ENCODE measurements at places on chromosomes 16 and 17.

DNA sequence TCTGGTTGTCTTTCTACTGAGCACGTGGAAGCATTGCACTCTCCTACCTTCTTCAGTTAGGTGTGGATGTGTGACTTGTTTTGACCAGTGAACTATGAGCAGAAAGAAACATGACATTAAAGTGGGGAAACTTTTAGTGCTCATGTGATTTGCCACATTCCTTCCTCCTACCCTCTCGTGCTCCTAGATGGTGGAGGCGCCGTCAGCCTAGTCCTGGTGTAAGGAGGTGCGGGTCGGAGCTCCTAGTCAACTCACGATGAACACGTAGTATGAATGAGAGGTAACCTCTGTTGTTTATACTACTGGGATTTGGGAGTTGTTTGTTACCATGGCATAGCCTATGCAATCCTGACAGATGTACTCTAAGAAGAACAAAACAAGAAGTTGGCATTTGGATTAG, 47.4 kb downstream of the KSR1 start:
- no peak for DNase-seq

DNA sequence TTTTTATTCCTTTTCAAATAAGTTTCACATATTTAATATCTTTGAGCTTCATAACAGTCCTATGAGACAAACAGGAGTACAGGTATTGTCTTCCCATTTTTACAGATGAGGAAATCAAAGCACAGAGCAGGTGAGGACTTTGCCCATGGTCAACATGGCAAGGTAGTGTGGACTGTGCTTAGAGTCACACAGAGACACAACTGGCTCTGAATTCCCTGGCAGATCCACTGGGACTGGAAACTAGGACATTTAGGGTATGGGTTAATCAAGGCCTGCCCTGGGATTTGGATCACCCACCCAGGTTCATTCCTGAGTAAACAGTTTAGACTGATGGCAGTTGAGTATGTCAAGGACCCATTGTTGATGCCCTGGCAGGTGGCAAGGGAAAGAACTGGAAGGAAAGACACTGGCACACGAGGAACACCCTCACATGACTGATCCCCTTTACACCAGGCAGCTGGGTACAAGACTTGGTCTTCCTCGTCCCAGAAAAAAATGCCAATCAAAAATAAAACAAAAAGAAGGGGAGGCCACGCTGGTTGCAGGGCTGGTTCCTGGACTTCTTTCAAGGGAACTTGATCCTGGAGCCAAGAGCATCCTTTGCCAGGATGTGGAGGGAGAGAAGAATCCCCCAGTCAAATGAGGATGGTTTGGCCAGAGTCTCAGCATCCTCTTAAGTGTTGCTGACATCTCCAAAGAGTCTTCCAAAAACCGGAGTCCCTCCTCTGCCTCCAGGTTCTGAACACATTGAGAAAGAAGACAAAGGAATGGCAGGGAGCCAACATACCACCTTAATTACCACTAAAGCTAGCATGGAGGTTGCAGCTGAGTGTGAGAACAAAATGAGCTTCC, 34.9 kb downstream of the CHD9 start:
- DNase-seq = no peak

- DNase-seq = peak; percentile 20
Measured at GRCh38 chr16:25155553-25156460, 44.3 kb downstream of the LCMT1 start.

- peak; percentile 85 for DNase-seq
Measured at GRCh38 chr17:35373534-35373983, at the start of gene SLFN11. Gene SLFN11 (minus strand): TSS chr17:35373621. CDS start chr17:35363807, 9,814 bp downstream.

GRCh38 chr16:30972872-30973271, 12.1 kb upstream of the HSD3B7 start:
- no peak for DNase-seq

DNA sequence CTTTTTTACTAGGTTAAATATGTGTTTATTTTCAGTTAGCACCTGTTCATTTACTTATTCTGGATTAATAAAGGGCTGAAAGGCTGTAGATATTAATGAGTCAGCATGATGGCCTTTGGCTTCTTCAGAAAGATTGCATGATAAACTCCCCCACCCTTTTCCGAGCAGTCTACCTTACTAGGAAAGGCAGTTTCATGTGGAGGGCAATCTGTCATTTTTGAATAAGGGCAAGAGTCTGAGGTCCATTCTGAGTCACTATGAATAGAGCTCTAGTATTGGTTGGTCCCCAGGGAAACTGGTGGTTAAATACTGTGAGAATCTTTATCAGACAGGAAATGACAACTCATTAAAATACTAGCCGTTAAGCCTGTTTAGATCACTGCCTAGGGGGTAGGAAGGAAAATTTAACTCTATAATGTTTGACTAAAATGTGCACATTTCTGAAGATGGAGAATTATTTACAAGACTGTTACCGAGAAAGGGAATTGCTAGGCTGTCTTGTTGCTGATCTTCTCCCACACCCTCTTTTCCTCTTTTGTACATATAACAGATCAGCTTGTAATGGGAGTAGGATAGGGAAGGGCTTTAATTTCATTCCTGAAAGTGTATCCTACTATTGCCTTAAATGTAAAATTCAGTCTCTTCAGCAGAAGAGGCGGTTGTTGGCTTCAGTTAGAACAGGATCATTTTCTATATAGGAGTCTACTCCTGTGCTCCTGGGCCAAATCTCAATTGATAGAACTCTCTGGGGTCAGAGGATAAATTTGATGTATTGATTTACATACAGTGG, 63.3 kb downstream of the TUBD1 start:
- no peak for DNase-seq

GRCh38 chr16:7624871-7625766, 292.5 kb downstream of the RBFOX1 start:
- no peak for DNase-seq

DNA sequence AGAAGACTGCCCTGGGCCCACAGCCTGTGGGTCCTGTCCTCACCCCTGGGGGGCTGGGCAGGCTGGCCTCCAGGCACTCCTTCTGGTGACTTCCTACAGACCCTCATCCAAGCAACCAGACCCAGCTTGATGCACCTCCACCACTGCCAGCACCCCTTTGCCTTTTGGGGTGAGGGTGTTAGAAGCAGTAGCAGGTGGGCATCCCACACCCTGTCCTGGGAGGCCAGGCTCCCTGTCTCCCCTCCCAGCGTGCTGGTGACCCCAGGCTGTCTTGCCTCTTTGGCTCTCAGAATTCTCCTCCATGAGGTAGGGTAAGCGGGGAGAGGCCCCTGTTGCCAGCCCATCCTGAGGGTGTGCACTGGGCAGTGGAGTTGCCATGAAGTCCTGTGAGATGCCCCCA, 33.4 kb downstream of the B9D1 start:
- no peak for DNase-seq

- no peak for DNase-seq
Measured at GRCh38 chr16:49497466-49497865, 123.9 kb downstream of the C16orf78 start.

DNA sequence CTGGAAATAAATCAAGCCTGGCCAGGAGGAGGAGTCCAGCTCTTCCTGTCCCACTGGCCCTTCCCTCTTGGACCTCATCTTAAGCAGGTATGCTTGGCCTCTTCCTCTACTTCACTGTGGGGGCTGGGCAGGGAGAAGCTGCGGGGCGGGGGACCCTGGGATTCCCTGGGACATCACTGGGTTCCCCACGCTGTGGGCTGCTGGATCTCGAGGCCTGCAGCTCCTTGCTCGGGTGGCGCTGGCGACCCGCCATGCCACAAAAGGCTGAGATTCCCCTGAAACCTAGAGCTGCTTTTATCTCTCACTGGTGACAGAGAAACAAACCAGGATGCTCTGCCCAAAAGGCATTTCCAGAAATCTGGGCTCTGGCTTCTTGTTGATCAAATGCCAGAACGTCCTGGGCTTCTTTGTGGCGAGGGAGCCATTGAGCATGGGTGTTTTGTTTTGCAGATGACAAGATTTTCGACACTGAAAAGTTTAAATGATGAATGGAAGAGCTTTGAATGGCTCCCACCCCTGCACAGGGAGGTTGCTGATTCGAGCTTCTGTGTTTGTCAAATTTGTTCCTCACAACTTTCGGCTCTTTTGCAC, 8.6 kb upstream of the PGS1 start:
- DNase-seq = no peak

- DNase-seq = no peak
Measured at GRCh38 chr16:278863-279366, 1.5 kb upstream of the ARHGDIG start.

DNA sequence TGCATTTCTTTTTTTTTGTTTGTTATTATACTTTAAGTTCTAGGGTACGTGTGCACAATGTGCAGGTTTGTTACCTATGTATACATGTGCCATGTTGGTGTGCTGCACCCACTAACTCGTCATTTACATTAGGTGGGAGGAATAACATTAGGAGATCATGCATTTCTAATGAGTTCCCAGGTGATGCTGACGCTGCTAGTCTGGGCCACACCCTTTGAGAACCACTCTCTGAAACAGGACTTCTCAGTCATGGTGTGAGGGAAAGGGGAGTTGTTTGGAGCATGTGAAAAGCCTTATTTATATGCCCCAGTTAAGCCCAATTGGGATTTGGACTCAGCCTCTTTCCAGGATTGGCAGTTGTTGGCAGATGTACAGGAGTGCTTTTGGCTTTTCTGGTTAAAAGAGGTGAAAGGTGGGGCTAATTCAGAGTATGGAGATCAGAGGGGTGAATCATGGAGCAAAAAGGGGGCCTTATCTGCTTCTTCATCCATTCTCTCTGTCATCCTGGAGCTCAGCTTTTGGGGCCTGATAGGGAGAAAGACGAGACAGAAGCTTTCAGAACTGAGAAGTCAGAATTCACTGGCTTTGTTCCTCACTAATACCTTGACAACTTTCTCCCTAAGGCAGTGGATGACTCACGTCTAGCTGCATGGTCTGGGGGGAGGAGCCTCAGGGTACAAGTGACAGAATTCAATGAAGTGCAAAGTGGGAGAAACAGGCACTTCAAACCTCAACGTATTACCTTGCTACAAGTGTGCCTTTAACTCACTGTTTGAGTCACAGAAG, 180.0 kb upstream of the CACNG3 start:
- DNase-seq = no peak

- DNase-seq = no peak
Measured at GRCh38 chr16:87096746-87097333, 220.4 kb downstream of the C16orf95 start.

DNA sequence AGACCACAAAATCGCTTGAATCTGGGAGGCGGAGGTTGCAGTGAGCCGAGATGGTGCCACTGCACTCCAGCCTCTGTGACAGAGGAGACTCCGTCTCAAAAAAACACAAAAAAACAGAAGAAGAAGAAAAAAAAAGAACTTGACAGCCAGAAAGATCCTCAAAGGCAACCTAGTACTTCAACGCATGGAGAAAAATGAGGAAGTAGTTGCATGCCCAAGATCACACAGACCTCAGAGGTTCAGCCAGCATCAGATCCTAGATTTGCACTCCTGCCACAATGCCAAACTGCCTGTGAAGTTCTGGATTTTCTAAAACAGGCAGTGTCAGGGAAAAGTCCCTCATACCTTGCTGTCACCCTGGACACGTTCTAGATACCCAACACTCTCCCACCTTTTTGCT, 1.5 kb downstream of the ATPAF2 start:
- DNase-seq = no peak

- DNase-seq = no peak
Measured at GRCh38 chr17:8896641-8897635, 29.5 kb upstream of the PIK3R6 start.

GRCh38 chr17:66892246-66892645, 57.3 kb downstream of the CACNG5 start:
- DNase-seq = no peak

DNA sequence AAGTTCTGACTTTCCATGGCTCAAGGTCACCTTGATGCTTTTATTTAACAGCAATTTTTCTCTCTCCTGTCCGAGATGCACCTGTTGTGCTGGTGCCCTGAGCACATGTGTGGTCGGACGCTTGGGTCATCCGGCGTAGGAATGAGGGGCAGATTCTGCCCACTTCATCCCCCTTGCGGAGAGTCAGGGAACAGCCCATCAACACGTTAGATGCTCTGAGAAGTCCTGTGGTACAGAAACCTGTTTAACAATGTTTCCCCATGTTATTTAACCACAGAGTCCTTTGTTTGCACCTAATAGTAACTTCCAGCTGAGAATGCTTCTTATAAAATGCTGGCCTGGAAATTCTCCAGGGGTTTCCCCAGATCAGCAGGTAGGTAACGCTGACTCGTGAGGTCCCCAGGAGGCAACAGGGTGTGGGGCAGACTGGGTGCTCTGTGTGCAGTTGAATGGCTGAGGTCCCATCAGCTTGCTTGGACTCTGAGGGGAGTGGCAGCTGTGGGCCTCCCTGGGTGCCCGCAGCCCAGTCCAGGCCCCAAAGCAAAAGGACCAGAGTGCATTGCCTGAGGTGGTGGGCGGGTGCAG, 17.8 kb downstream of the DOC2B start:
- DNase-seq = no peak

DNA sequence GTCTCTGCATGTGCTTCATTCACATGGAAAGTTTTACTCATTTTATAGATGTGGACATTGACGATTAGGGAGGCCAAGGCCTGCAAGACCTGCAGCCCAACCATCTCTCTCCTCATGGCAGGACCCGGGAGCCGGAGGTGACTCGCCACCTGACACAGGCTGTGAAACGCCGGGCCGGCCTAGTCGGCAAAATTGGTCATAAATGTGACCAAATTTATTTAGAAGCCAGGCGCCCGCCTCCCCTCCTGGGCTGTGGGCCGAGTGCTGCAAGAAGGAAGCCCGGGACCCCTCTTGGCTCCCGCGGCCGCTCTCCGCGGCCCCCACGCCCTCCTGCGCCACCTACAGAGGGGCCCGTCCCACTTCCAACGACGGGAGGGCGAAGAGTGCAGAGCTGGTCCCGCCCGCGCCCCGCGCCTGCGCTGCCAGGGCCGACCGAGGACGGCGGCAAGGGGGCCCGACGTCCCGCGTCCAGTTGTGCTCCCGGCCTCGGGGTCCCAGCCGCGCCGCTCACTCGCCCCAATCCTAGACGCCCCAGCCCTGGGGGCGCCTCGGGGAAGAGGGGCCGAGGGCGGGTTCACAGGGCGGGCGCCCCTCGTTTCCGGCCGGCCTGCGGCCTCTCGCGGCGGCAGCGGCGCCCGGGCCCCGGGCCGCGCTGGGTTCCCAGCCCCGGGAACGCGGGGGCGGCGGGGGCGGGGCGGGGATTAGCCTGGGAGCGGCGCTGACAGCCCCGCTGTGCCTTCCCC, 47.5 kb downstream of the WNT3 start:
- peak; percentile 16 for DNase-seq

- no peak for DNase-seq
Measured at GRCh38 chr17:6660805-6661463, 9.4 kb downstream of the C17orf100 start.

DNA sequence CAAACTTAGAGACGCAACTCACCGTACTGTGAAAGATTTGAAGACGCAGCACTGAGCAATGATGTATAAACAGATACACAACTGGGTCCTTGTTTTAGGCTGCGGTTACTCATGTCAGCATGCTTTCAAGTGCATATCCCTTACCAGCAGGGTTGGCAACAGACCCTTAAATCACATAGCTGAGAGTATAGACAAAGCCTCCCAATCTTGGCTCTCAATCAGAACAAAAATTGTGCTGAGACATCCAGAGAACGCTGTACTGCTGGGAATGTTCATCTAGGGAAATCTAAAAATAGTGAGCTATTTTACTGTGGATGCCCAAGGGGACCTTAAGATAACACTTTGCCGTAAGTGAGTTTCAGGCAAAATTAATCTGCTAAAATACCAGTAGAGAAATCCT, 84.4 kb upstream of the NUDT7 start:
- no peak for DNase-seq
